ENCODE measurements at places on chromosomes 3 and 15.

DNA sequence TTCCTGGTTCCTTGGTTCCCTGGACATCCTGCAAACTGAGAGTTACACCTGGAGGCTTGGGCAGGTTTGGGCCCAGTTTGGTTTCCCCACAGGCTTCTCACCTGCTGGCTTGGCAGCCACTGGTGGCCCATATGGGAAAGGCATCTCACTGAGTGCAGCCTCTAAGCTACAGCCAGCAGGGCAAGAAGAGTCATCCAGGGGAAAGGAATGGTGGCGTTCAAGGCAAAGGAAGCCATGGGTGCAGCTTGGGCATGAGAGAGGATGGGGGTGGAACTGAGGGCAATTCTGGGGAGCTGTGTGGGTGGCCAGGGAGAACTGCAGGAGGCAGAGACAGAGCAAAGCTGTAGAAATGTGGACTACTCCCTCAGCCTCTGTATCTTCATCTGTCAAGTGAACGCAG, 106.4 kb downstream of the EPHB1 start:
- no peak for DNase-seq

DNA sequence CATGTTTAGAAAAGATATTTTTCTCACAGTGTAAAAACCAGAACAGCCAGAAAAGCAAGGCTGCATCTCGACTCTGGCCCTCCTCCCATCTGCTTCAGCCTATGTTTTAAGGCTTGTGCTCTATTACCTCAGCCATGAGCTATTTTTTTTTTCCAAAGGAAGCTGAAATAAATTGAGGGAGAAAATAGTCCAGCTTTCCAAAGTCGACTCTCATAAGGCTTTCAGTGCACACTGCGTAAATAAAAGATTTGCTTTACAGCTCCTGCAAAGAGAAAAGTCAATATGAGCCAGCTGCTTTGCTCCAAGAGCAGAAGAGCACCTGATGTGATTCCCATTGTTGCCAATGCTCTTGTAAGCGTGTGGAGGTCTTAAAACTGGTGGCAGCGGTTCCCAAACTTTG, 26.7 kb downstream of the SCG3 start:
- no peak for DNase-seq

GRCh38 chr3:18046131-18046915, 303.9 kb upstream of the TBC1D5 start:
- no peak for DNase-seq

DNA sequence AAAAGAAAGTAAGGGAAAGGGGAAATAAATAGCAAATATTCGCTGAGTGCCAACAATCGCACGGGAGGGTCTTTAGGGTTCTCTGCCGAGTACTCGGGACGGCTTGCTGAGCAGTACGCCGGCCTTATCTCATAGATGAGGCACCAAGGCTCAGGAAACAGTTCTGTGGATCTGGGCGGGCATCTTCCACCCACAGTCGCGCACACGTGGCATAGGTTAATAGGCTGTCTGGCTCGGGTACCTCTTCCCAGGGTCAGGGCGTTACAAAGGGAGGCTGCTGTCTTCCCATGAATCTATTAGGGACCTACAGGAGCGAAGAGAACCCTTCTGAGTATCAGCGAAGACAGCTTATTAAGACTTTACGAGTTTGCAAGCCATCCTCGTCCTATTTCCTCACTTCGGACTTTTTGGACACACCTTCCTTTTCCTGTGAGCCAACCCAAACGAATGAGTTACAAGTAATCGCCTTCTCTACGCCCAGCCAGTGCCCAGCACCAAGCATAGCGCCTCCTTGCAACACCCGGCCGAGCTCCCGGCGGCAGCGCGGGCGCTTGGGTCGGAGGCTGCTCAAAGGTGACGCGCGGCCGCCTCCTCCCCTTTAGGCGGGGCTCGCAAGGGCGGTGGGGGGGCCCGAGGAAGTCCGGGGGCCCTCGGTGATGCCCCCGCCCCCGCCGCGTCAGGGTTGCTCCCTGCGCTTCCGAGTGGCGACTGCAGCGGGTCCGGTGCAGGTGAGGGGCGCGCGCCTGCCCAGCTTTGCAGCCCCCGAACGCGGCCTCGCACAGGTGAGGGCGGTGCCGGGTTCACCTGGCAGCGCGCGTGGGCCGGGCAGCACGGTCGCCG, at the start of gene MCTP2:
Gene MCTP2, plus strand, starts transcription at position 679 of the 840 bp plus-strand sequence. CDS start 66,705 bp downstream, outside the sequence.
- DNase-seq = peak; percentile 83

GRCh38 chr3:25889525-25889917, 99.6 kb downstream of the OXSM start:
- no peak for DNase-seq

- no peak for DNase-seq
These were observed 193.0 kb upstream of the RARB start for GRCh38 chr3:25235031-25235430.

GRCh38 chr15:69795601-69796000, 302.1 kb downstream of the TLE3 start:
- DNase-seq = no peak

DNA sequence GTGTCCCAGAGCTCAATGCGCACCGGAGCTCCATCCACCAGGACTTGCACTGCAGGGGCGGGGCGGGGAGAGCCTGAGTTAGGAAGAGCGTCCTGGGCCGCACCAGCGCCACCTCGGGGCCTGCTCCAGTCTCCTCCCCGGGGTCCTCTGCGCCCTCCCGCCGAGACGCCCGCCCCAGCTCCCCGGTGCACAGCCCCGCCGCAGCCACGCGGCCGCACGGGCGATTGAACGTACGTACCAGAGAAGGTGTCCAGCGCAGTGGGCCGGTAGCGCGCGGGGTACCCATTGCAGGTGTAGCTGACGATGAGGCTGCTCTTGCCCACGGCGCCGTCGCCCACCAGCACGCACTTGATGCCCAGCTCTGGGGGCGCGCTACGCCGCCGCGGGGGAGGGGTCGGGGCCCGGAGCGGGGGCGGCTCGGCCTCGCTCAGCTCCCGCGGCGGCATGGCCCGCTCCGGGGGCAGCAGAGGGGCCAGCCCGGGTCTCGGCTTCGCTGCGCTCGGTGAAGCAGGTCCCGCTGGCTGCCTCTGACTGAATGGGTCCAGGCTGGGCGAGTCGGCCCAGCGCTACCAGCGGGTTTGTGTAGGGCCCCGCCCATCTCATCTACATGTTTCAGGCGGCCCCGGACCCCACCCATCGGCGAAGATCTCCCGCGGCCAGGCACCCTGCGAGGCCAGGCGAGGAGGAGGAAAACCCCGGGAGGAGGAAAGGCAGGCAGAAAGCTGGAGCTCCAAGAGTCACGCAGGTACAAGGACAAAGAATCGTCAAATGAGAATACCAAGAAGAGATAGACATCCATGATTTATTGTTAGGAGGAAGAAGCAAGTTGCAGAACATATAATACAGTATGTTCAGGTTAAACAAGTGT, at the start of gene RHOV:
Gene RHOV, minus strand, starts transcription at position 541 of the 868 bp plus-strand sequence. Its CDS starts 95 bp downstream, at position 446.
- peak; percentile 48 for DNase-seq

GRCh38 chr3:54564374-54564925, 363.4 kb downstream of the LRTM1 start:
- no peak for DNase-seq

DNA sequence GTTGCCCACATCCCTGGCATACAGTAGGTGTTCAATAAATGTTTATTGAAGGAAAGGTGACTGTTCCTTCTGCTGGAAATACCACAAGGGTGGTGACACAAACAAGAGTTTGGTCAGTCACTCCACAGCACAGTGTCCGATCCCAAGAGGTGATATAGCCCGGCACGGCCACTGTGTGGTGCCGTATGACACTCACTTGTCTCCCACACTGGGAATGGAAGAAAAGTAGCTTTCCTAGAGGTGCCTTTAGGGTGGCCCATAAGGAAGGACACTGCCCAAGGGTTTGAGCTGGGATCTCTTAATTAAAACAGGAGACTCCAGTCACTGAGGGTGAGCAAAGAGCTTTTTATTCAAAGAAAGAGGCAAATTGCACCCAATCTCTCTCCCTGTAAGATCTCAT, 40.5 kb downstream of the TGM4 start:
- no peak for DNase-seq

DNA sequence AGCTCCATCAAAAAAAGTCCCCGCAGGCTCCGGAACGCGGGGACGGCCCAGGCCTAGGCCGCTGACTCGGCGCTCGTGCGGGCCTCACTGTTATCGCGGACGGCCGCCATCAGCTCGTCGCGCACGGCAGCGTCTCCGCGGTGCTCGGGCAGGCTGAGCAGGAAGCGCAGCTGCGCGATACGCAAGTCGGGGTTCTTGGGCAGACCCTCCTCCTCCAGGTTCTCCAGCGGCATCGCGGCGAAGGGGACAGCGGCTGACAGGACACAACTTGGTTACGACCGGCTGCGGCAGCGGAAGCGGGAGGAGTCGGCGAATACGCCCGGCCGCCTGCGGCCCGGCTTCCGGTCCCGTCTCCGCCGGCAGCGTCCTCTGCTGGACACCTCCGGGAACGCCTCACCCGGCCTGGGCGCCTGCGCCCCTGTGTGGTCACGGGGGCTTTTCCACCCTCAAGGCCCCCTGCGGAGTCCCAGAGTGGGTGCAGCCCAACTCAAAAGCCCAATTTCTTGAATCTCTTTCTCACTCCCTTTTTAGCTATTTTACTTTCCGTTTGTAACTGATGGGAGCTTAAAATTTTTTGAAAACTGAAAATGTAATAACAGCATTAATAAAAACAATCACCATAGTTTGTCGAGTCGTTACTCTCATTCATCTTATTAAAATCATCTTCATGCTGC, at the start of gene PSMD6:
Gene PSMD6, minus strand, starts transcription at position 308 of the 674 bp plus-strand sequence. Its CDS starts 75 bp downstream, at position 233.
- DNase-seq = peak; percentile 93

DNA sequence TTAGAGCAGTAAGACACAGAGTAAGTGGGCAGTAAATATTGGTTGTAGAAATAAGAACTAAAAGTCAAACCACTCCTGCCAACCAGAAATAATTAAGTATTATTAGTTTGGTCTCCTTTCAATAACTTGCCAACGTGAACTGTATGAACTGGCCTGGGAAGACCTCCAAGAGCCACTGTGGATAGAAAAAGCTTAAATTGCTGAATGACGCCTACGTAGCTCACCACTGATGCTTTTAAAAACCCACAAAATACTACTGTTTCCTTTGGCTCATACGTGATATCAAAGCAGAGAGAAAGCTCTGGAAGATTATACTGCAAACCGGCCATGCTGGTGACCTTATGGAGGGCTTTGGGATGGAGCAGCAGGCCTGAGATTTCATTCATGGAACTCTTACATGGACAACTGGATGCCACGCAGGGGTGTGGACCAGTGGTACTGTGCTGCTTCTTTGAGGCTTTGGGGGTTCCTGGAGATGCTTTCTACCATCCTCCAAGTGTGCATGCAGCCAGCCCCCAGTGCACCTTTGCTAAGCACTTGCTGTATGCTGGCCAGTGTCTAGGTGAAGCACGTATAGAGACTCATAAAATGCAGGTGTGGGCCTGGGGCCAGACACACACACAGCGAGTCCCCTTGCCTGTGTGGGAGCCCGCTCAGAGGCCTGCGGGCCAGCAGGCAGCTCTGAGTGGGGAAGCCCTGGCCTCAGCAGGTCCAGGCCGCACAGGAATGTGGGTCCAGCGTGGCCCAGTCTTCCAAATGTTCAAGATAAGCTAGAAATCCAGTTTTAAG, 66.8 kb downstream of the ABTB1 start:
- DNase-seq = no peak

DNA sequence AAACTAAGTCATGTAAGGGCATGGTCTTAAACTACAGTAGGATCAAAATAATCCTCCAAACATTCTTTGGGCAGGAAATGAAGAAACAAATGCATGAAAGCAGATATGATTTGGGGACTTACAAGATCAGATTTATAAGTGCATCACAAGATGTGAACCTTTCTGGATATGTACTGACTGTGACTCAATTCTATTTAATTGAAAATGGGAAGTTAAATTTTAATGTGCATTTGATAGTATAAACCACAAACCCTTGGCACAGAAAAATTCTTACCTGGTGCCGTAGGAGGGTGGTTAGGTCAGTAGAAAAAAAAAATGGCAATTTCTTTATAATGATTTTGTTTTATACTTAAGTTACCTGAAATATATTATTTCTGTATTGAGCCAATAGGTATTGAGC, 262.5 kb upstream of the TGFBR2 start:
- DNase-seq = no peak

DNA sequence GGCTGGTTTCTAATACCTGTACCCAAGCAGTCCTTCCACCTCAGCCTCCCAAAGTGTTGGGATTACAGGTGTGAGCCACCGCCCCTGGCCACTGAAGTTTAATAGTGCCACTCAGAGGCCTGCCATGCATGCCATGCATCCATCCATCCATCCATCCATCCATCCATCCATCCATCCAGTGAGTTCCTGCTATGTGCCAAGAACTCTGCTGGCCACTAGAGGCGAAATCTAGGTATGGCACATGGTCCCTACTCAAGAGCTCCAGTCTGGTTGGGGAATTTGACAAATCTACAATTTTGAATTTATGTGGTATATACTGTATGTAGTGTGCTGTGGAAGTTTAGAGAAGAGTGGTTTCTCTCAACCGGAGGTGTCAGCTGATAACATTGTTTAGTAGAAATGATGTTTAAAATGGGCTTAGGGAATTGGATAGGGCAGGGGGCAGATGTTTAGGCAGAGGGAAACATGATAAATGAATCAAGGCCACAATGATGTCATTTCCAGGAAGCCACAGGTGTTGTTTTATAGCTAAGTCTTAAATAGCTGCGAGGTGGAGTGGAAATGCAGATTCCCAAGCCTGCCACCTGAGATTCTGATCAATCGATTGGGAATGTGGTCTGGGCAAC, 384.4 kb upstream of the C2CD4B start:
- no peak for DNase-seq

GRCh38 chr3:146469150-146470017, at the start of gene PLSCR2:
Gene PLSCR2 (minus strand): TSS chr3:146469561. CDS start chr3:146459904, 9,657 bp downstream.
- DNase-seq = peak; percentile 53

- no peak for DNase-seq
These were observed 604.8 kb downstream of the UNC13C start for GRCh38 chr15:54582863-54583643.

- no peak for DNase-seq
These were observed 16.1 kb upstream of the DCBLD2 start for GRCh38 chr3:98917608-98918007.

GRCh38 chr3:57983734-57984518, 24.3 kb upstream of the FLNB start:
- peak; percentile 46 for DNase-seq

- no peak for DNase-seq
These were observed 45.5 kb downstream of the TFG start for GRCh38 chr3:100754563-100755334.

GRCh38 chr3:123365450-123366143, 83.3 kb downstream of the ADCY5 start:
- DNase-seq = no peak

- DNase-seq = no peak
These were observed 32.5 kb upstream of the ZNF445 start for GRCh38 chr3:44510000-44510368.

DNA sequence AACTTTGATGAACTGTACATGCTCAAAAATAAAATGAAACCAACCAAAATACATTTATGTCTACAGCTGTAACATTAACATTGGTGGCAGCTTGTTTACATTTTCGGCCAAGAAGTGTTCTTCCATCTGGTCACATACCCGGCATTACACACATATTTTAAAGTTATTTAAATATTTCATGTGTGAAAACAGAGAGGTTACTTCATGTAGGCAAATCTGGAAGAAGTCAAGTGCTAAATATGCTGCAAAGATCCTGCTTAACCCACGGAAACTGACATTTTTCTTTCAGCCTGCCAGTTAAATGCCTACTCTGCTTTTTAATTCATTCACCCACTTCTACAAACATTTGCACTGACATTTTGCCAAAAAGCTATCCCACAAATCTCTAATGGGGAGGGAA, 69.7 kb downstream of the MB21D2 start:
- DNase-seq = no peak

Data from activated T-cell treated with anti-CD3 and anti-CD28 coated beads for 48 hours (primary cell).